ENCODE measurements at places on chromosomes 7 and 10. TPM values are rescaled to one million over a fixed set of nuclear protein-coding genes. Genes with fewer than 3 reads are reported as not detected.

ECHDC3 gene
- total RNA-seq: 94.6 TPM

TAS2R5 gene
- not detected for total RNA-seq

C10orf62 gene
- total RNA-seq: 0.35 TPM

GPR37 gene
- total RNA-seq: not detected

CREB5 gene
- total RNA-seq: 4.5 TPM

Measured in left ventricle myocardium superior (tissue), 1 donor.